ENCODE measurements at places on chromosomes 16 and 17.

DNA sequence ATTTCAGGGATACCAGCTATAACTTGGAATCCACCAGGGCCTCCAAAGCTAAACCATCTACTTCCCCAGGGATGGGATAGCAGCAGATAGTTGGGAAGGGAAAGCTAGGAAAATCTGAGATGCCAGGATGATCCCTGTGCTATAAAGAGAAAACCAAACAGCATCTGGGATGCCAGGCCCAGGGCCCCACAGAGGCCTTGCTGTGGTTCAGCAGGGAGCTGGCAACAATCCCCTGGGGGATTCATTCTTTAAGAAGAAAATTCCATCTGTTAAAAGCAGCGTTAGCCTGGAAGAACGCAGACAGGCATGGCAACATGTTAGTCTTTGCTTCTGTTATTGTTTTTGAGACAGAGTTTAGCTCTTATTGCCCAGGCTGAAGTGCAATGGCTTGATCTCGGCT is 16.6 kb downstream of the MYO18A start:
- no peak for DNase-seq

DNA sequence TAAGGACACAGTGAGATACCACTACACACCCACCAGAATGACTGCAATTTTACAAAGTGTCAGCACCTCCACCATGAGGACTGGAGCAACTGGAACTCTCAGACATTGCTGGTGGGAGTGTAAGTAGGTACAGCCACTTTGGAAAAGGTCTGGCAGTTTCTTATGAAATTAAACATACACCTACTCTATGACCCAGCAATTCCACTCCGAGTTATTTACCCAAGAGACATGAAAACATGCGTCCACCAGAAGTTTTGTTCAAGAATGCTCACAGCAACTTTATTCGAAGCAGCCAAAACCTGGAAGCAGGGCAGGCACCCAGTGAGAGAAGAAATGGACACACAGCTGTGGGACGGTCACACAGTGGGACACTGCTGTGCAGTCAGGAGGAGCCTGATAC is 384.0 kb downstream of the SOX9 start:
- DNase-seq: no peak

GRCh38 chr16:73412416-73412815 is 364.5 kb upstream of the ZFHX3 start:
- DNase-seq: no peak

- DNase-seq: no peak
Observed at GRCh38 chr17:82931699-82932517, 92.1 kb upstream of the ZNF750 start.

DNA sequence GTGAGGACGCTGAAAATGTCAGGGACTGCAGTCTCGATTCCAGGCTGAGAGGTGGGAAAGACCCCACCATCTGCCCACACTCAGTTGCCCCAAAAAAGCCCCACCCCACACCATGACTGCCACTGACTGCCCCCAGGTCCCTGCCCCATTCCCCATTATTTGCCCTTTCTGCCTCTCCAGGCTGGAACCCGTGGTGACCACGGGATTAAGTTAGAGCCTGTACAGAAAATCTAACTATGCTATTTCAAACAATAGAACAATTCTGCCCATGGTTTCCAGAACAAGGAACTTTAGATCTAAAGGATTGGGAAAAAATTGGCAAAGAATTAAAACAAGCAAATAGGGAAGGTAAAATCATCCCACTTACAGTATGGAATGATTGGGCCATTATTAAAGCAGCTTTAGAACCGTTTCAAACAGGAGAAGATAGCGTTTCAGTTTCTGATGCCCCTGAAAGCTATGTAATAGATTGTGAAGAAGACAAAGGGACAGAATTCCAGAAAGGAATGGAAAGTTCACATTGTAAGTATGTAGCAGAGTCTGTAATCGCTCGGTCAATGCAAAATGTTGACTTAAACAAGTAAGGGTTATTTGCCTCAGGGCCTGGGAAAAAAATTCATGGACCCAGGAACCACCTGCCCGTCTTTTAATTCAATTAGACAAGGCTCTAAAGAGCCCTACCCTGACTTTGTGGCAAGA is 14.4 kb downstream of the FLYWCH1 start:
- no peak for DNase-seq

DNA sequence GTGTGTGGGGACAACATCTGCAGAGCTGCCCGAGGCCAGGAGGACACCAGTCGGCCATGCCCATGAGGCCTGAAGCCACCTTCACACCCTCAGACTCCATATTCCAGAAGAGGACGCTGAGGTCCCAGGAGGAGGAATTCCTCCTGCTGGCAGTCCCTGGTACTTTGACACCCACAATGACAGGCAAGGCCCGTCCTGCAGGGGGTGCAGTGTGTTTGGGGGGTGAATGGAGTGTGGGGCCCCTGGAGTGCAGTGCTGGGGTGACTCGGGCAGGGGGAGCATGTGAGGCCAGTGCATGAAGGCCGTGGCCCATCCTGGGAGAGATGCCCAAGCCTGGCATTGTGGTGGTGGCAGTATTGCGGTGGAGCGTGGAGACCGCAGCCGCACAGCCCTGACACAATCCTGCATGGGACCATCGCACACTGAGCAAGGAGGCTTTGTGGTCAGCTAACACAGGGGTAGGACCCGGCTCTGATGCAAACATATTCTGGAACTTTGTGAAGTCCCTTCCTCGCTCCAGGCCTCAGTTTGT is 52.2 kb downstream of the ZDHHC7 start:
- no peak for DNase-seq

DNA sequence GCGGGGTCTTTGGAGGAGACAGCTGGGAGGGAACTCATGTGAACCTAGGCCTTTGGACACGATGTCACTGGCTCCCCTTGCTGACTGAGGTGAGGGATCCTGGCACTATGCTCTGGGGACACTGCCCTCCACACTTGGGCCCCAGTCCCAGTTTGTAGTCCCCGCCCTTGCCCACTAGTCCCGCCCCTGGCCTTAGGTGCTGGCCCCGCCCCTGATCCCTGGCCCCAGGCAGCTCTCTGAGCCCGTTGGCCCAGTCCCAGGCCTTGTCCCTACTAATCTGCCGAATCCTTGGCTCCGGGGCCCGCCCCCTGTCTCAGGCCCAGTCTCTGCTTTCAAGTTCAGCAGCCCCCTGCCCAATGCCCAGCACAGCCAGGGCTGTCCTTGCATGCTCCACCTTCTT is 61.0 kb downstream of the SMPD3 start:
- DNase-seq: no peak
